ENCODE measurements at places on chromosomes 3 and 15. TPM values are rescaled to one million over a fixed set of nuclear protein-coding genes. Genes with fewer than 3 reads are reported as not detected.

DNA sequence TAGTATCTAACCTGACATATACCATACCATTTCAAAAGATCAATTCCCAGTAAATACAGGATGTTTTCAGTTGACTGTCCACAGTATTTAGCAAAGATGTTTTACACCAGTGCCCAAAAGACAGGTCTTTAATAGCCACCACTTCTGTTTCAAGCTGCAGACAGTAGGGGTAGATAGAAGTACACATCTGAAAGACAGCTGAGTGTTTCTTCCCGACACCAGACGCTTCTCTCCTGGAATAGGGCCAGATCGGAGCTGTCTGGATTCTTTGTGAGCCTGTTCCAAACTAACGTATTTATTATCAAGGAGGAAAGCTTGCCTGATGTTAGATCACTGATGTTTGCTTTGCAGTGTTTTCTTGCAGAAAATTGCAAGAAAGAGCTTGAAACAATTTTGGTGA lies 136.1 kb upstream of the RBMS3 start:
- DNase-seq = no peak

Gene CHST14
- 4.6 TPM for total RNA-seq

GRCh38 chr3:69491975-69492374 lies 106.1 kb upstream of the FRMD4B start:
- DNase-seq = no peak

- no peak for DNase-seq
Measured at GRCh38 chr15:101225658-101226057, 26.2 kb downstream of the CHSY1 start.

Gene SLC15A2
- 0.75 TPM for total RNA-seq

DNA sequence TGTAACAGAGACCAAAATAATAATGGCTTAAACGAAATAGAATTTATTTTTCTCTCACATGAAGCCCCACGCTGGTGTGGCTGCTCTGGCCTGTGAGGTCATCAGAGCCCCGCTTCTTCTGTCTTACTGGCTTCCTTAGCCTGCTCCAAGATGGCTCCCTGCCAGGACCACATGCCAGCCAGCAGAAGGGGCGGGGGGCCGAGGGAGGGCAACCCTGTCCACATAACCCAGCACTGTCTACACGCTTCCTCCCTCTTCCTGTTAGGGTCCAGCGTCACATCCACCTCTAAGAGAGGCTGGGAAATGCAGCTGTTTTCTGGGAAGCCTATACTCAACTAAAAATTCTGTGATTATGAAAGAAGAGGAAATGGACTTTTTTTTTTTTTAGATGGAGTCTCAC lies 107.9 kb upstream of the DLG1 start:
- DNase-seq = no peak

Gene SEMA5B
- total RNA-seq = 0.22 TPM

DNA sequence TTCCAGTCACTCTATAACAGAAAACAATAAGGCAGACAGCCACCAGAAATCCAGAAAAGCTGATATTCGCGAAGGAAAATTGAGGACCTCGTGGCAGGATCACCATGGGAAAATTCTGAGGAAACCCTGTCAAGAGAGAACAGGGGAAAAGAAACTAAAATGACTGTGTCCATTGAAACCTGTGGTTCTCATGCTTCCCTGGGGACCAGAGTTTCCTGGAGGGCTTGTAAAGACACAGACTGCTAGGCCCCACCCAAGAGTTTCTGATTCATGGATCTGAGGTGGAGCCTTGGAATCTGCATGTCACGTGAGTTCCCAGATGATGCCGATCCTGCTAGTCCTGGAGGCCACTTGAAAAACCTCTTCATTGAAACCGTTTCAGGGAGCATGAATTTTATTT lies 420.5 kb downstream of the EPHB1 start:
- DNase-seq = no peak

DNA sequence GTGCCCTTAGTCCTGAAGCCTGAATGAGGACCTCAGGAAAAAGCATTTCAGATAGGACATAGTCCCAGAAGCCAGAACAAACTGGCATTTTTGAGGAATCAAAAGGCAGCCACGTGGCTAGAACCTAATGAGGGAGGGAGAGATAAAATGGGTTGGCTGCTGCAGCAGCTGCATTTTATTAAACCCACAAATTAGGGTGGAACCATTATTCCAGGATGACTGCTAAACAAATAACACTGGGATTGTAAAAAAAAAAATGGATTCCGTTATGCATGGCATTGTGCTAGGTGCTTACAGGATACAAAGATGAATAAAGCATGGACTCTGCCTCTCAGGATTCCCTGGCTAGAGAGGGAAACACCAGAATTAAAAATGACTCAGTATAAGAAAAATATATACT lies 141.5 kb downstream of the SATB1 start:
- DNase-seq = no peak
